Stimulated activated memory B cell treated with anti-CD40 and anti-IgM and Interleukin-4, amounts not matched to agents 10 μg/mL and 1 μg/mL and 100 μg/mL, for 72 hours (primary cell): ENCODE measurements at places on chromosomes 2 and 18.
A peak's percentile ranks its signal among the peaks of the same experiment; 100 is the strongest.

GRCh38 chr2:119494163-119494790 lies 30.0 kb downstream of the SCTR start:
- no peak for ATAC-seq

GRCh38 chr2:114049280-114049679 lies 159.4 kb downstream of the ACTR3 start:
- ATAC-seq: no peak

GRCh38 chr2:23649819-23650218 lies 264.8 kb downstream of the KLHL29 start:
- no peak for ATAC-seq

GRCh38 chr2:190789074-190790004 lies 91.3 kb upstream of the GLS start:
- no peak for ATAC-seq

GRCh38 chr2:32357318-32358110 lies 691 bp downstream of the BIRC6 start:
- peak; percentile 34 for ATAC-seq

GRCh38 chr2:182821182-182821581 lies 45.3 kb downstream of the FRZB start:
- no peak for ATAC-seq

DNA sequence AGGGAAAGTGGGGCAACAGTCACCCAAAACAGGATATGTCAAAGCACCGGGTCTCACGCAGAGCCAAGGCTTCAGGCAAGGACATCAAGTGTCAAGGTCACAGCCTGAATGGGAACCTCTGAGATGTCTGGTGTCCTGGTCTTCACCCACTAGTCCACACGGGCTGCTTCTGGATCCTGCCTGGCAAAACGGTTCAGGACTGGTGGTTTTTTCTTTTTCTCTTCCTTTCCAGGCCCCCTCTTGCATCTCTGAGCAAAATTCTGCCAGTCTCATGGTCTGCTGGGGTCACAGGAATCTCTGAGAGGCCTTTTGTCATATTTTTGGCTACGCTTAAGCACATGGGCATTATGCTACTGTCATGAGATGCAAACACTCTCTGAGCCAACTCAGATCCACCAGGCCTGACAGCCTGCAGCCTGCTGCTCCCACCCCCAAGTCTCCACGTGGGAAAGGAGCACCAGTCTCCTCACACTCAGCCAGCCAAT lies 518.2 kb upstream of the ZEB2 start:
- ATAC-seq: peak; percentile 49

- no peak for ATAC-seq
Measured at GRCh38 chr2:165691615-165692014, 102.4 kb downstream of the GALNT3 start.

DNA sequence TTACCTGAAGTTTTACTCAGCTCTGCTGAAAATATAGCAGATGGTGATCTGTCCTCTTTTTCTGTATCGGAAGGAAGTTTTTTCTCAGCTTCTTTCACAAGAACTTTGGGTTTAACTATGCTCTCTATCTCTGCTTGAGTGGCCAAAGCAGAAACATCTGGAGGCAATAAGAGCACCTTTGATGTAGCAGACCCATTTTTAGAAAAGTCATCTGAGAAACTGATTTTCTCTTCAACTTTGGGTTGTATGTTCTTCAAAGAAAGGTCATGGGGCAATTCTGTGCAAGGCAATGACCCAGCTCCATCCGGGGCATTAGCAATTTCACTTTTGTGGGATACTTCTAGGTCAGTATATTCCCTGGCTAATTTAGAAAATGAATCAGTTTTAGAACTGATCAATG lies 25.2 kb downstream of the RTN4 start:
- ATAC-seq: peak; percentile 72

GRCh38 chr2:105840933-105841332 lies 96.2 kb downstream of the NCK2 start:
- ATAC-seq: peak; percentile 64

DNA sequence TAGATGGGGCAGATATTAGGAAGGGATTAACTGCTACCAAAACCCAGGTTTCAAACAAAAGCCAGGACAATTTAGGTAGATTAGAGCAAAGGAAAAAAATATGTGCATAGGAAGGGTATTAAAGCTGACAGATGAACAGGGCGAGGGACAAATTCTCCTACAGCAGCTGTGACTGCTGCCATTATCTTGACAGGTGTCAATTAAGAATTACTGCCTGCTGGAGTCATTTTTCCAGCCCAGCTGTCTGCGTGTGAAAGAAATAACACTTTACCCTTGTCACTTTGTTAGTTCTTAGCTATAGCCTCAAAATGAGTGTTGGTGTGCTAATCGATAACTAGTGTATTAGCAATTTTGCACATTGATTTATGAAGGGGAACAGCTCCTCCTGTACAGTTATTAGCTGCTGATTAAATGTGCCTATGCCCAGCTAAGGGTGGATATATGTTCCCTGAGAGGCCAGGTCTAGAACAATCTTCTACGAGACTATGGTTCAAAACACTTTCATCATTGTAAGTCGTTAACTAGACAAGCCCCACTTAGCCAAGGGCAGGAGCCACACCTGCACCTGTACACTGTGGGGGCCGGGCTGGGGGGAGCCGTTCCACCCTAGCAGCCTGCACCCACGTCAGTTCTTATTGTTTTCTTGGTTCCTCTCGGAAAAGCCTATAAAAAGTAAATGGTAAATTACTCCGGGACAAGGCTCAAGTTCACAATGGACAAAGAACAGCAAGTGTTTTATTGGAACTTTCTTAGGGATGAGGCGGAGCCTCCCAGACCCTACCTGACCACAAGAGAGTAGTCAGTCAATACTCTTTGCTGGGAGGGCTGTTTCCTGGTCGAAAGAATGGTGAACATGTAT lies 7.7 kb downstream of the TSHZ1 start:
- ATAC-seq: no peak

GRCh38 chr2:51032751-51033330 lies 909 bp upstream of the NRXN1 start:
- no peak for ATAC-seq

GRCh38 chr2:234620018-234620417 lies 123.1 kb upstream of the ARL4C start:
- ATAC-seq: no peak

DNA sequence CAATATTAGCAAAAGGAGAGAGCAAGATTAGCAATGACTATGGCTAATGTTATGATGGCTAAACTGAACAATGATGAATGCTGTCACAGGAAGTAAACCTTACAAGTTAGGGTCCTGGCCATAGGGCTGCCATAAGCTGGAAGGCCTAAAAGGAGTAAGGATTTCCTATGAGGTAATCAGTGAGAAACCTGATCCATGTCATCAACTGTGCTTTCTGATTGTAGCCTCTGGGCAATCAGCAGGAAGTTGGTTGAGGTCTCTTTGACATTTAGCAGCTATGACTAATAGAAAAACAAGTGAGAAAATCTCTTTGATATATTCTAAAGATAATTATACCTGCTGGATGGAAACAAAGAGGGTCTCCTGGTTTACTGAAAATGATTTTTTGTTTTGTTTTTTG lies 193.0 kb downstream of the RAB3GAP1 start:
- no peak for ATAC-seq

- ATAC-seq: no peak
Measured at GRCh38 chr2:64809216-64809615, 155.5 kb upstream of the SERTAD2 start.

- ATAC-seq: no peak
Measured at GRCh38 chr2:212282671-212283261, 255.8 kb downstream of the ERBB4 start.

- no peak for ATAC-seq
Measured at GRCh38 chr2:195648787-195649186, 8.2 kb upstream of the SLC39A10 start.

DNA sequence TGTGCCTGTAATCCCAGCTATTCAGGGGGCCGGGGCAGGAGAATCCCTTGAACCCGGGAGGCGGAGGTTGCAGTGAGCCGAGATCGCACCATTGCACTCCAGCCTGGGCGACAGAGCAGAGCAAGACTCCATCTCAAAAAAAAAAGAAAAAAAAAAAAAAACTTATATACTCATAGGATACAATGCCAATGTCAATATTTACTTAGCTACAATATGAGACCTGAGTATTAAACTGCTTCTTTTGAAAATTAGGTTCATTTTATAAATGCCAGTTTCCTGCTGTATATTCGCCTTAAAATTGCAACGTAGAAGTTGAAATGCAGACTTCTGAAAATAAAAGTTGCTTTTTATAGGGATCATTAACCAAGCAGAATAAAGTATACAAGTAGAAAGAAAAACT lies 2.3 kb downstream of the SLC35F5 start:
- ATAC-seq: no peak

DNA sequence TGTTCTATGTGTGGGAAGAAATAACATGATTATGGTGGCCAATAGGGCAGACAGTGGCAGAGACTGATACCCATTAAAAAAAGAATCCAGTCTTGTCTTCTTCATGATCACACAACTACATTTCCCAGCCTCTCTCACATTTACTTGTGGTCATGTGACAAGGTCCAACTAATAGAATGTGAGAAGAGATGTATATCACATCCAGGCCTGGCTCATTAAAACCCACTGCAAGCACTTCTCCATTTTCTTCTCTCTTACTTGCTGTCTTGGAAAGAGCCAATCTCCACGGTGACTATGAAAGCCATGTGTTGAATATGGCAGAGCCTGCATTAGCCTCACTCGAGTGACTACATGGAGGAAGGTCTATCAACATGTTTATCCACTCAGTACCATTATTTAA lies 306.2 kb upstream of the ZEB2 start:
- no peak for ATAC-seq

GRCh38 chr2:160292225-160292624 lies 92.2 kb upstream of the ITGB6 start:
- no peak for ATAC-seq

GRCh38 chr2:216959433-216959832 lies 99.6 kb upstream of the TNP1 start:
- no peak for ATAC-seq

- ATAC-seq: no peak
Measured at GRCh38 chr2:118521960-118522359, 325.5 kb downstream of the EN1 start.

GRCh38 chr2:179454443-179455171 lies 190.0 kb upstream of the SESTD1 start:
- no peak for ATAC-seq

DNA sequence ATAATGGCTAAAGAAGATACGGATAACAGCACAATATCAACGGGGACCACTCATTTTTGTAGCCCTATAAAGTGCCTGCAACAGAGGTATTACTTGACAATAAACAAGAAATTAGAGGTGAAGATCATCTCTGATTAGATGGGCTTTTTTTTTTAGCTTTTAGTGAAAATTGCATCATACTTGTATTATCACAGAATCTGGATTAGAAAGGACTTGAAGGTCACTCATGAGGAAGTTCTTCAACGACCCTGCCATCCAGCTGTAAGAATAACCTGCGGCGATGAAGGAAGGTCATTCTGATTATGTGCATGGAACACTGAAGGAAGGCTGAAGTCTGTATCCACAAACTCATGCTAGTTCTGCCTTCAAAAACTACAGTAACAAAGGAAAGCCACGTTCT lies 40.5 kb downstream of the THOC1 start:
- no peak for ATAC-seq

GRCh38 chr18:79869591-79870300 lies 72.0 kb downstream of the KCNG2 start:
- no peak for ATAC-seq

DNA sequence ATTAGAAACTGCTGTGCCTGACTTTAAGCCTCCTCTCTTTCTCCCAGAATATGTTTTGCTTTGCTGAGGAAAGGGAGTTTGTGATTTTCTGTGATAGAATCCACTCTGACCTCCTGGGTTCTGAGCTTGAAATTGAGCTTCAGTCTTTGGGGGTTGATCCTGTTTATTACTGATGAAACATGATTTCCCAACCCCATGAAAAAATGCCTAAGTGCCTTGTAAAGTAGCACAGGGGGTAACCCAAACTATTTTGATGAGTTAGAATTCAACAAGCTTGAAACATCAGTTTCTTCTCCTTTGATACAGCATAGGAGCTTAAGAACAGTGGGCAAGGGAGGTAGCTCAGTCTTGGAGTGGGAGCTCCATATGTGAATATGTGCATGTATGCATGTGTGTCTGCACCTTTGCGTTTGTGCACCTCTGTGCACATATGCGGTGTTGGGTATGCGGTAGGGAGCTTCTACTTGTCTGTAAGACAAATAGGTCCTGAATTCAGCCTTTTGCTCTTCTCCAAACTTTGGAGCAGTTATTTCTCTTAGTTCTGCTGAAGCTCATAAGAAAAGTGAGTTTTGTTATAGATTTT lies 364.6 kb downstream of the OSR1 start:
- ATAC-seq: no peak

DNA sequence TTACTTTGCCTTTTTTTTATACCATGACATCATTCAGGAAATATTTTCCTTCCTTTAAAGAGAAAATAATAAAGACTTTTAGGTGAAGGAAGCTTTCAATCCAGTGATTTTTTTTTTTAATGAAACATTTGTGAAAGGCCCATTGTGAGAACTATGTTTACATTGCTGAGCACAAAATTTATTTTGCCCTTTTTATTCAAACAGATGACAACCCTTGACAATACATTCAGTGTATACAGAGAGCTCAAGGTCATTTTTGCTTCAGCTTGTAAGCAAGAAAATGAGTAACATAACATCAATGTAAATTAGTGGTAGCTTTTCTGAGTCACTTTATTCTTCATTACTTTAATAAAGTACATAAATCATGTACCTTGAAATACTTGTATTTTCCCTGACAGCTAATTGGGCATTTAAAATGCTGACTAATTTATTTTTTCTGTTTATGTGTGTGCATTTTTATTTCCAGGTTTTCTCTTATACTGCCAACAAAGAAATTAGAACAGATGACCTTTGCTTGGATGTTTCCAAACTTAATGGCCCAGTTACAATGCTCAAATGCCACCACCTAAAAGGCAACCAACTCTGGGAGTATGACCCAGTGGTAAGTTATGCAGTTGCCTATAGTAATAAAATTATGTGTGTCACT lies 121.6 kb downstream of the GALNT1 start:
- ATAC-seq: no peak

DNA sequence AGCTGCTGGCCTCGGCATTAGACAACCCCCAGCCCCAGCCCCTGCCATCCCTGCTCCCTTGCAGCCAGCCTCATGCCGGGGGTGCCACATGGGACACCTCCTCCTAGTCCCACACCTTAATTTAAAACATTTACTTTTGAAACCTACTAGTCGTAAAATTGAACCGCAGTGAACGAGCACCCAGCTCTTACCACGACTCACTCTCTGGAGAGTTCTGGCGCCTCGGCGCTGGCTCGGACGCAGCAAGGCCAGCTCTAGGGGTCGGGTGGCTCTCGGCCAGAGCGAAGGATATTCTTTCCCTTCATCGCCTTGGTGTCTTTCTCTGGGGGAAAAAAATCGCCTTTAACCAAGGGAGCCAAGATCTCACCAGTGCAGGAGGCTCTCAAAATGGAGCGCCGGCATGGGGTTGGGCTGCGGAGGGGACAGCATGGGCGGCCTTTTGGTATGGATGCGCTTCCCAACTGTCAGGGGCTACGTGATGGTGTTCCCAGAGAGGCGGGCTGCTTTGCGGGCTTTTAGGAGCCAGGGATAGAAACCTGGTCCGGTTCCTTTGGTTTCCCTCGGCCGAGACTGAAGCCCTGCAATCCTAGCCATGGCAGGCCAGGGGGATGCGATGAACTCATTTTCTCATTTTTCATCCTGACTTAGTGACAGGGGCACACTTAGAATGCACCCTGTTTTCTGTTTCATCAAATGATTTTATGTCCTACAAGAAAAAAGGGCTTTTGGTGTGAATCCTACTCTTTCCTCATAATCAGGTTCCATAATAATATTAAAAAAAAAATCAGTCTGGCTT lies 2.0 kb downstream of the HPCAL1 start:
- no peak for ATAC-seq
